Activated CD4-positive, alpha-beta T cell treated with anti-CD3 and anti-CD28 coated beads for 36 hours (primary cell): ENCODE measurements at places on chromosomes 5 and 9. TPM values are rescaled to one million over a fixed set of nuclear protein-coding genes. Genes with fewer than 3 reads are reported as not detected.
A peak's percentile ranks its signal among the peaks of the same experiment; 100 is the strongest.

DNA sequence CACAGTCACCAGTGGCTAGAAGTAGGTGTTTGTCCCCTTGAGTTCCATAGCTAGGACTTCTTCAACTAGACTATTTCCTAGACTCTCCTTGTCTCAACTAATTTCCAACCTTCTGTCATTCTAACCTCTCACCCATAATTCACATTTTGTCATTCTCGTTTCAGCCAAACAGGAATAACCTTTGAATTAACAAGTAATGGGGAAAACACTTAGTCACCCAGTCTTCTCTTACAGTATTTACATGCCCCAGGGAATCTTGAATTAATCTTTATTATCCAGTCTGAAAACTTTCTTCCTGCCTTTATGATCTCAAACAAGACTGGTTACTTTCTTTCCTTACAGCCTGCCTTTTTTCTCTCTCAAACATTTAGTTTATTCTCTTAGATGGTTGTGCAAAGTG is 63.3 kb upstream of the RUSC2 start:
- no peak for DNase-seq

DNA sequence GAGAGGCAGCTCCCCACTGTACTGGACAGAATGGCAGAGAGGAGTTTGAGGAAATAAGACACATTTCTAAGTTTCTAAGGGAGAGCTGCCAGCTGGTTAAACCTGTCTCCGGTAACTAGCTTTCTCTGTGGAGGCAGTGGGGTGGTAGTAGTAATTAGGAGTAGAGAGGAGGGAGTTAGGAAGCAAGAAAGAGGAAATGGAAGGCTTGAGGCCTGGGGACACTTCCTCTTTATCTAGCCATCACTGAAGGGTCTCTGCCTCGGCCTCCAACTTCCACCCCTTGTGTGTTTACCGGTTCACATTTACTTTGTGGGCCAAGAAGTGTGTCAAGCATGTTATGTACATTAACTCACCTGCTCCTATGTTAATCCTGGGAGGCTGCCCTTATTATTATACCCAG is 462.2 kb upstream of the DMAC1 start:
- no peak for DNase-seq

DNA sequence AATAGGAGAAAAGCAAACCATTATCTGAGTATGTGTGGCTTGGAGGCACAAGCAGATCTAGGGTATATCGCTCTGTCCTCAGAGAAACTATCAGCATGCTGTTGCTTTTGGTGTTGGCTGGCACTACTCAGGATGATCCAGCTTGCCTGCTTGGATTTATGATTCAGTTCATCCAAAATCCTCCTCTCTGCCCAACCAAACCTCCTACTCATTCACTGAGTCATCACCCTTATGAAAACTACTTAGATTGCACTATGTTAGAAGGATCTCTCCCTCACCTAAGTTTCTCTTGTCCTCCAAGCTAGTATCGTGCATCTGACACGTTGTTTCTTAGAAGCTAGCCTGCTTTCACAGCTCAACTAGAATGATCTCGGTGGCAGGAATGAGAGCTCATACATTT is 14.2 kb upstream of the ZBED3 start:
- no peak for DNase-seq

DNA sequence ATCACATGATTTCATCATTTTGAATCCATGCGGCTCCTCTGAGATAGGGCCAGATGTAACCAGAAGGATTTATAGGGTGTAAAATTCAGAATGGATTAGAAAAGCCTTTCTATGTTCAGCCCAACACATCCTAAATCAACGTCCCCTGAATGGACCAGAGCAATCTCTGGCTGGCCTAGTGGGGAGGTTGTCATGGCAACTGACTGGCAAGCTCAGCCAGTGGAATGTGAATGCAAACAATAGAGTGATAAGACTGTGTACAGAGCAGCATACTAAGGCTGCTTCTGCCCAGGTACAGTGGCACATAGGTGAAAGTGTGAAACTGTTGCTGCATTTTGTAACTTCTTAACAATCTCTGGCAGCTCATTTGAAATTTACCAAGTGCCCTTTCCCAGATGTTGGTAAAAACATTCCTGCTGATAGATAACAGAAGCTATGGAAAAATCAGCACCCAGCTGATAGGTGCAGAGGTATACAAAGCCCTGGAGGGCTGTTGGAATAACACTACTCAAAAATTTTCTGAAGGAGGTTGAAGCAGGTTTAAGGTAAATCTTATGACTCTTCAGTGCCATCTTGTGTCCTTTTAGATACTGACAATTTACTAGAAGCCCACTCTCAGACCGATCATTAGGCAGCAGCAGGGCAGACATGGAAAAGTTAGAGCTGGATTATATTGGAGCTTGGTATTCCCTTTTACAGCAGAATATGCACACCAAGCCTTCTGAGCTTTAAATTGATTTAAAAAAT is 267.2 kb downstream of the RAB3C start:
- no peak for DNase-seq

DNA sequence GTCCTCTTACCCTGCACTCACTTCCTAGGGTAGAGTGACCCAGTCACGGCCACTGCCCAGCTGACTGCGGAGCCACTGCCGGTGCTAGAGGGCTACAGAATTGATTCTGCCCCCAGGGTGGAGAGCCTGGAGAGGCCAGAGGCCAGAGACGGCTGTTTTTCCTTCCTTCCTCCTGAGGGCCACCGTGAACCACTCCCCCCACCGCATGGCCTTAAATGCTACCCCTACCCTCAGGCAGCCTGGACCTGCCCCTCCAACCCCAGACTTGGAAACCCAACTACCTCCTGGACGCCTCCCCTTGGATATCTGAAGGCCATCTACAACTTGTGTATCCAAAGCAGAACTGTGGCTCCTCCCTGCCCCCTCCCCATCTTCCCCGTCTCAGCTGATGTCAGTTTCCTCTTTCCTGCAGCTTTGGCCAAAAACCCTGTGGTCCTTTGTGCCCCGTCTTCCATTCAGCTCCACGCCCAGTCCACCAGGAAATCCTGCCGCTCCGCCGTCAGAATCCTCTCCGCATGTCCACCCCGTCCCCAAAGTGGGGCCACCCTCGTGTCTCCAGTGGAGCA is 16.3 kb downstream of the SH2D3C start:
- DNase-seq, result no peak

DNA sequence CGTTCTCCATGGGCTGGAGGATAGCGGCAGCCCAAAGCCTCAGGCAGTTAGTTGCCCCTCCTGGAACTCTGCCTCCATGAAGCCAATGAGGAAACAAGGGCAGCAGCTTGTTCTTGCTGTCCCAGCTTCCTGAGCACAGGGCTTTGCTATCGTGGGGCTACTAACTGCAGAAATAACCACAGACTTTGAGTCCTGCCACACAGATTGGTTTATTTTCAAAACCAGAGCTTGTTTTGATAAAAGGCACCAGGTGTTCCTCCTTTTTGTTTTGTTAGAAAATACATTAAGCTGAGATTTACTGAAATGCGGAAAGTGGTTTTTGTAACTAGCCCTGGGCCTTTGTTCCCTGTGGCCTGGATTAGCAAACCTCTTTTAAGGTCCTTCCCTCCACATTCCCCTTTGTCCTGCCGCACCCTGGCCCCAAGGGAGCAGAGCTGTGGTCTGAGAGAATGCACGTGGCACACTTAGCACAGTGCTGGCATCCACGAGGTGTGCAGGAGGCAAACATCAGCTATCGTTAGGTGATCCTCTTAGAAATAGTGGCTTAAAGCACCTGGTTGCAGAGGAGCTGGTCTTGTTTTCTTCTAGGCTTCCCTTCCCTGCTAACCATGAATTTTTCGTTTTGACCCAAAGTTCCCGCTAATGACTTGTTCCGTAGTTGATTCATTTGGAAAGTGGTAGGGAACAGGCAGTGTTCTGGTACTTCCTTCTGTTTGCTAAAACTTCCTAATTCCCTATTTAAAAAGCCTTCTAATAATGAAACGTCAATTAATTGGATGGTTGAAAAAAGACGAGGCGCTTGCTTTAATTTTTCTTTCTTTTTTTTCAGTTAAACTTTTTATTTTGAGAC is 21.5 kb downstream of the MVB12B start:
- no peak for DNase-seq

- DNase-seq, result no peak
These were observed 21.5 kb upstream of the TGFBI start for GRCh38 chr5:136007271-136007670.

- no peak for DNase-seq
These were observed 15.3 kb upstream of the KIF12 start for GRCh38 chr9:114114364-114114763.

DNA sequence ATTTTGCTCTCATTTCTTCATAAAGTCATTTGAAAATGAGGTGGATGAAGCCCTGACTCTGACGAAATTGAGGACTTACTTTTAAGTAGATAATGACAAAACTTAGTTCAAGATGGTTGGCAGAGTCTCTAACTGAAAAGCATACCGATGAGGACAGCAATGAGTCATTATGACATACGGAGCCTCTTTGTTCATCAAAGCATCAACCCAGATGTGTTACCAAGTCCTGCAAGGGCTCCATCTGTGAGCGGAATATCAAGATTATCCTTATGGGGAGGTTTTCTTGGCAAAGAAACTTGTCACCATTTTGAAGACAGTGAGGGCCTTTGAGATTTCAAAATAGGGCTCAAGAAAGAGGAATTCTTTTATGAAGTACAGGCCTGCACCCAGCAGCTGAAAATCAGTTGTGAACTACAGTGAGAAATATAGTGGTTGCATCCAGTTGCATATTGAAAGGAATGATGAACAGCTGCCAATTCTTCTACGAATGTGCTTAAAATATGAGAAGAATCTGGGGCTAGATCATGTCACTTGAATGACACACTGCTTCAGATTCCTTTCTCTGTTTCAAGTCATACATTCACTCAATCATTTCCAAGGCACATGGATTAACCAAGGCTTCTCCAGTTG is 86.6 kb upstream of the SLC24A2 start:
- no peak for DNase-seq

DNA sequence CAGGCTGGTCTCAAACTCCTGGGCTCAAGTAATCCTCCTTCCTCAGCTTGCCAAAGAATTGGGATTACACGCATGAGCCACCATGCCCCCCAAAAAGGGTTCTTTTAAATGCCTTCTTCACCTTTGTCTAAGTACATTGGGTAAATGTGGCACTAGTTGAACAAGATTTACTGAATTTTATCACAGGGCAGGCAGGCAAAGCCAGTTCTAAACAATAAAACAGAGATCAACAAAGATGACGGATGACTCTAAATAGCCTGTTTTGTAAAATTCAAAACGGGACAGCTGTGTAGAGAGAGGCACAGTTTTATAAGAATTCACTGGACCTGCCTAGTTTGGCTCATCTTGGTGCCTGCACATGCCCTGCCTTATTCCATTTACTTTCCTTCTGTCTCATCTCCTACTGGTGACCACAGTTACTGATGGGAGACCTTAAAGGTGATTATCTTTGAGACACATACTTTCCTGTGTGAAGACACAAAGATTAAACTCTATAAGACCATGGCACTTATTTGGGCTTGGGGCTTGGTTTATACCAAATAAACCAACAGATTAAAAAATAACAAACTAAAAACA is 149.6 kb upstream of the DMRT1 start:
- DNase-seq, result no peak

GRCh38 chr5:61159836-61160235 is 2.4 kb downstream of the SMIM15 start:
- no peak for DNase-seq

- DNase-seq, result no peak
These were observed 11.9 kb upstream of the PGGT1B start for GRCh38 chr5:115274584-115274983.

DNA sequence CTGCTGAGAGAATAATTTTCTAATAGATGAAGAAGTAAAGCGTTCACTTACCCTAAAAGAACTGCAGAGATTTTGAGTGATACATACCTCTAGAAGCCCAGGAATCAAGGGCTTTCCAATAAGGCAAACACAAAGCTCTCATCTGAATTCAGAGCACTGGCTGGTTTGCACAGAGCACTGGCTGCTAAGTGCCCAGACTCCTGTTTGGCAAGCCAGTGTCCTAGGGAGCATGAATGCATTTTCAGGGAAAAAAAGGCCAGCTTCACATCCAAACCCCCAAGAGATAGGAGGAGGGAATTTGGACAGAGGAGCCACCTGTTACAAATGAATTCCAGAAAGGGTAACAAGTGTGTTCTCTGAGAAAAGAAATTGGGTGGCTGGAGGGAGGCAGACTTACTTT is 65.3 kb downstream of the ARSB start:
- no peak for DNase-seq

GRCh38 chr9:37163299-37163698 is 42.9 kb downstream of the ZCCHC7 start:
- DNase-seq, result no peak

GRCh38 chr9:135770203-135770535 is 68.2 kb downstream of the KCNT1 start:
- no peak for DNase-seq

GRCh38 chr9:137441289-137441934 is at the start of gene ENTPD8:
Gene ENTPD8, minus strand, starts transcription at chr9:137441357. Its CDS starts 3,072 bp downstream, at chr9:137438285.
- no peak for DNase-seq

DNA sequence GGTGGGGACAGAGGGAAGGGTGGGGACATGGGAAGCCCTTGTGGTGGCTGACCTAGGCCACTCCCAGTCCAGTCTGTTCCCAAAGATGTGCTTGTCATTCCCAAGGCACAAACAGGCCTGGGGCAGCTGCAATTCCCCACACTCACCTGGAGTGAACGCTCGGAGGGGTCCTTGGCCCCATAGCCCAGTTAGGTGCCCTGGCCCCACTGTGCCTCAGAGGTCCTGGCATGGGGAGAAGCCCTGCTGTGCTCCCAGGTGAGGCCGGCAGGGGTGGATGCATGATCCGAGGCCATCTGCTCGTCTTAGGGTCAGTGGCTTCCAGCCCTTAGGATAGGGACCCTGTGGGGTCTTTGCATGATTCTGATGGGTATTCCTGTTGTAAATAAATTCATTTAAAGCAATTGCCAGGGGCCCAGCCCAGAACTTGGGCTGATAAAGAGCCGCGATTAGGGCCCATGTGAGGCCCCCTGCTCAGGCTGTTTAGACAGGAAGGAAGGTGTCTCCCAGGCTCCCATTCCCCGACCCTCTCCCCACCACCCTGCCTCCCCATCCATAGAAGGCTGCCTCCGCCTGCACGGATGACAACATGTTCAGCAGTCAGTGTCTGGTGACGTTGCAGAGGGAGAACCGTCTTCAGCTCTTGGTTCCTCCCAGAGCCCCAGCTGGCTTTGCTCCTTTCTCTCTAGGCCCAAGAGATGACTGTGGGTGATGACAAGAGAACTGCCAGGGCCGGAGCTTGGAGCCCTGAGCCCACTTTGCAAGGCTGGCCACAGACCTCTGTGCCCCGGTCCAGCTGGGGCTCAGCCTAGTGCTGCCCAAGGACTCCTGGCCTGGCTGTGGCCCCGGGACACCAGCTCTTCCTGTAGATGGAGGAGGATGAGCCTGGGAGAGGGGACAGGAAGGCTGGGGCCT is 28.4 kb upstream of the IRX4 start:
- no peak for DNase-seq

GRCh38 chr9:126519660-126520420 is 93.9 kb upstream of the LMX1B start:
- peak; percentile 45 for DNase-seq

Gene PNPLA7
- total RNA-seq, result 3.6 TPM

Gene AJM1
- 4.8 TPM for total RNA-seq

Gene LMBRD2
- total RNA-seq, result 9.3 TPM

Gene PKD2L2
- total RNA-seq, result 0.30 TPM

Gene PCDHA7
- total RNA-seq, result not detected

Gene FBN2
- total RNA-seq, result not detected

Gene TSPAN17
- 25.2 TPM for total RNA-seq

Gene PRLR
- total RNA-seq, result not detected

Gene GCNT4
- total RNA-seq, result 1.9 TPM

Gene PCSK5
- total RNA-seq, result 3.1 TPM
